Keratinocyte (primary cell): ENCODE measurements at places on chromosomes 3 and 15. TPM values are rescaled to one million over a fixed set of nuclear protein-coding genes. Genes with fewer than 3 reads are reported as not detected.
A peak's percentile ranks its signal among the peaks of the same experiment; 100 is the strongest.

DNA sequence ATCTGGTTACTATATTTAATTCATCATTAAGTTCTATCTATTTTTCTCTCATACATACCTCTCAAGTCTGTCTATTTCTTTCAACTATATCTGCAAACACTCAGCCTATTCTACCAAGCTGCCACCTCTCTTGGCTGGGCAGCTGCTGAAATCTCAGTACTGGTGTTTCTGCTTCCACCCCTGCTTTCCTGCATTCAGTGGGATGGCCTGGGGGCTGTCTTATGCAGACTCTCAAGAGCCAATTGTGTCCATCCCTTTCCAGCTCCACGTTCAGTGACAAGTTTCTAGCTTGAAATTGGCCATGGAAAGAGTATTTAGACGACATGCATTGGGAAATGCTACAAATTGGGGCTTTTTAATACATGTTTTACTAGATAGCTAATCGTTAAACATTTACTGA is 378.4 kb upstream of the DPPA4 start:
- DNase-seq: no peak

DNA sequence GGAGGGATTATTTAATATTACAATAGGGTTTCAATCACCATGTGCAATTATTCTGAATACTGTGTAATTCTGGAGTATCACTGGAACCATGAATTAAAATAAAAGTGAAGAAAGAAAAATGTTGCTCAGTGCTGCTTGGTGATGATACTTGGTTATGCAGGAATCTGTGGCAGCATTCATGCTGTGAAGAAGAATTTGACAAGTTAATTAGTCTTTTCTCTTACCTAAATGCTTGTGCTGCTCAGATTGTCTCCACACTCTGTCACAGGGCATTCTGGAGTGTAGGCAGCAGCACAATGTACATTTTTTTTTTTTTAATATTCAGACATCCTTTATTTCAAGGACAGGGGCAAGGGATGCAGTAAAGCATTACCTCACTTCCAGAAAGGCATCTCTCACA is 749.3 kb upstream of the CADM2 start:
- DNase-seq: no peak

DNA sequence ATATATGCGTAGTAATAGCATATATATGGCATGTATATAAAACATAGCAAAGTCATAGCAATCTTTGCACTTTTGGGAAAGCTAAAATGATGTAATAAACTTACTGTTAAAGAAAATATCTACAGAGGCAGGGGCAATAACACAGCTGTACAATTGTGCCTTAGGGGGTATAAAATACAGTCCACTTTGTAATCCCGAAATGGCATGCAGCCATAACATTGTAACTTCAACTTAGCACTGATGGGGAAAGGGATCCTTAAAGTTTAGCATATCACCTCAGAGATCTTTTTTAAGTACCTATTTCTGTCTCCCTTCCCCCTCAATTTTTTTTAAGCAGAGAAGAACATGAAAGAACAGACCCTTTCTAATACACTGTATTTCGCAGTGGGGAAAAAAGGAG is 40.8 kb downstream of the PLD1 start:
- no peak for DNase-seq

DNA sequence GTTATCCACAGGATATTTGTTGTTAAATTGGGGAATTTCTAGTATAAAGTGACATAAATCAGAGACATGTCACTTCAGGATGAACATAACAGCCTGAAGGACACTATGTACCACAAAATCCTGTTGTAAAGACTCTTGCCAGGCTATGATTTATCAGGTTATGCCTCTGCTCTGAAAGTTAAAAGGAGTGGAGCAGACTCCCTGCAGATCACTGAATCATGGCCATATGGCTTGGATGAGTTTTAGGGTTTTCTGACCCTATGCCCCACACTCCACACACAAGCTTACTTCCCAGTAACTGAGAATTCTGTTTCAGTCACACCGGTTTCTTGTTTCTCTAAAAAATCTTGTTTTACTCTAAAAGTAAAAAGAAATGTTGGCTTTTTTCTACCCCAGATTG is 869.4 kb downstream of the NAALADL2 start:
- DNase-seq: no peak

The ADAMTS9 gene
- polyA plus RNA-seq: 0.18 to 0.43 TPM (median 0.26 TPM) in 3 replicates

DNA sequence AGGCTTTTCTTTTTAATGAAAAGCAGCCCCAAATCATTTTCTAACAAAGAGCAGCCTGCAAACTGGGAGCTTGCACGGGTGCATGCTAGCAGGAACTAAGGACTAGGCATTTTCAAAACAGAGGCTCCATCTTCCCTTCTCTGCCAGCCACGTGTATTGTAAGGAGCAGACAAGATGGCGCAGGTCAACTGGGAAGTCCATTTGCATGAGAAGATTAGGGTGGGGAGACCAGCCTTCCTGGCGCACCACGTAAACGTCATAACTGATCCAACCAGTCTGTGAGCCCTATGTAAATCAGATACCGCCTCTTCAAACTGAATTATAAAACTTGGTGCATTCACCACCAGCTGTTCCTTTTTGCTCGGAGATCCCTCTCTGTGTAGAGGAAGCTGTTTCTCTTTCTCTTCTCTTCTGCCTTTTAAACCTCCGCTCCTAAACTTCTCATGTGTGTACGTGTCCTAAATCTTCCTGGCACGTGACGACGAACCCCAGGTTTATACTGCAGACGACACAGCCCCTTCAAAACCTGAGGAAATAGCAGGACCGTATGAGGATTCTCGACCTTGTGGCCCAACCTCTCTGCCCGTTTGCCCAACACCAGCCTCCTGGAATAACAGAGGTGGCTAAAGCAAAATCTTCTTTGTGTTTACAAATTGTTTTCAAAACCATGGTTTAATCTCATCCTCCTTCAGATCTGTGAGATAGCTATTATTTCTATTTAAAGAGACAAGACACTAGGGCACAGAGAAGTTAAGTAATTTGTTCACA is 26.4 kb upstream of the SLC30A4 start:
- DNase-seq: no peak

The GOLGA6L10 gene
- 0.36 to 1.6 TPM (median 1.3 TPM) in 3 replicates for polyA plus RNA-seq

The FAM3D gene
- not detected in 3 replicates for polyA plus RNA-seq

DNA sequence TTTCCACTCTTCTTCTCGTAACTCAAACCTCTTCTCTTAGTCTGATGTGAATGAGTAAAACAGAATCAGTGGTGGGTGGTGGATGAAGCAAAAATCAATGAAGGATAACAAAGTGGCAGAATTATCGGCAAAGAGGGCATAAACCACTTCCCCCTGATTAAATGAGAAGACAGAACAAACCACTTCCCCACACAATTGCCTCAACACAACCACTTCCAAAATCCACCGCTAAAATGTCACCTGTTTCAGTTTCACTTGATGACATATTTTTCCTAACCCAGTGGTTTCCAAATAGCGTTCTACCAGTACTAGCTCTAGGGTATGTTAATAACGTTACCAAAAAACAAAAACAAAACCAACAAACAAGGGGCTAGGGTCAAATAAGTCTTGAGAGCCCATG is 478.7 kb upstream of the WNT5A start:
- DNase-seq: no peak

The SERINC4 gene
- polyA plus RNA-seq: 0.05 to 0.14 TPM in 2 of 3 replicates, not detected in the other

DNA sequence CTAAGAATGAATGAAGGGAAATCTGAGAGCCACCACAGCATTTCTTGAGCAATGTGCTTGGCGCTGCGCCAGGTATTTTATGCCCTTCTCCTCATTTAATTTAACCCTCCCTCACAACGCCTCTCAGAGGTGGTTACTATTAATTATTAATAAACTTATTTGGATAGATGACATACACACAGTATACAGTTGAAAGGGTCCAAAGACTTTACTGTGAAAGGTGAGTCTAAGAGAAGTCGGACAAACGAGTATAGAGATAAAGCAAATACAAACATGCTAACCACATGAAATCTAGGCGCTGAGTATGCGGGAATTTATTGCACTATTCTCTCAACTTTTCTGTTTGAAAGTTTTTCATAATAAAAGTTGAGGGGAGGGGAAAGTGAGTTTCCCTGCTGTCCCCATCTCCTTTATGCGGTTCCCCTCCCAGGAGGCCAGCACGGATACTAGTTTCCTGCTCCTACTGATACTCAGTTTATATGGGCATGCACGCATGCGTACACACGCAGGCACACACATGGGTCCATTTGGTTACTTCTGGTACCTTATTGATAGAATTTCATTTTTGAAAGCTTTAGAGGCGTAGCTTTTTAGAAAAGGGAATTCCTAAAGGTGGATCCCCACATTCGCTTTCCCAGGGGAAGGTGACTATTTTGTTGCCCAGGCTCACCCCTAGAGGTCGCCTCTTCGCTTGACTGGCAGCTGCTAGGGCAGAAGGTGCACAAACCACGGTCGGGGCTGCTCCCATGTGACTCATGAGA is 28.5 kb upstream of the KCTD6 start:
- peak; percentile 60 for DNase-seq

The RAB6B gene
- polyA plus RNA-seq: 2.2 to 5.5 TPM (median 2.9 TPM) in 3 replicates

The CNBP gene
- 310 to 388 TPM (median 385 TPM) in 3 replicates for polyA plus RNA-seq

DNA sequence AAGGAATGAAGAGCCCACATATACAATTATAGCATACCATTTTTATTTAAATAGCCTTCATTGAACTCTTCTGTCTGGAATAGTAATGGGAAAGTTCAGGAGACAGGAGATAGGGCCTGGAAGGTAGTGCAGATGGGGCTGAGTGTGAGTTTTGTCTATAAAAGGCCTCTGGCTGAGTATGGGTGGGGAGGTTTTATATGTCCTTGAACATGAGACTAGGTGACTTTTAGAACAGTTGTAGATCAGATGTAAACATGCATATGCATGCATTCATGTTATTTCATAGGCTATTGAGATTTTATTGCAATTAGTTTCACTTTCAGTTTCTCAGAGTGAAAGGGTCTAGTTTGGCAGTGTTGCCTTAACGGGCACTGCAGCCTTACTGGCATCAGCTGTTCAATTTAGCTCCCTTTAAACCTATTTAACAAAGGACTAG is 27.1 kb downstream of the CGGBP1 start:
- DNase-seq: no peak

The ATP1B3 gene
- 231 to 345 TPM (median 308 TPM) in 3 replicates for polyA plus RNA-seq

The GOLGA6L7 gene
- polyA plus RNA-seq: not detected in 3 replicates

GRCh38 chr3:120561251-120562045 is 34.7 kb upstream of the NDUFB4 start:
- DNase-seq: no peak

The ATP2B2 gene
- polyA plus RNA-seq: not detected in 3 replicates

- DNase-seq: no peak
These were observed 18.3 kb downstream of the SUCNR1 start for GRCh38 chr3:151891721-151892120.

DNA sequence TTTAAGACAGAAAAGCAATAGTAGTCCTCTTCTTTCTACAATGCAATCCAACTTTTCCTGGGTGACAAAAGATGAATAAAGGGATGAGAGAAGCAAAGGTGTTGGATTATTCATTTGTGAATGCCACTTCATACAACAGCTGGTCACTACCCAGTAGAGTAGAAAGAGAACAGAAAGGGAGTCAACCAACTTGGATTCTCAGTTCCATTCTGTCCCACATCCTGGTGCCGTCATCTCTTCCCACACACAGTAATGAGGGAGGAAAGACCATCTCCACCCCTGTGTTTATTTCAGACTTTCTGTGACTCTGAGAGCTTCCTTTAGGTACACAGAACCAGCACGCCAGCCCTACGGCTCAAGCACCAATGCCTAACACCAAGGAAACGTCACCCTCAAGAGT is 71.0 kb downstream of the FOXP1 start:
- DNase-seq: no peak

DNA sequence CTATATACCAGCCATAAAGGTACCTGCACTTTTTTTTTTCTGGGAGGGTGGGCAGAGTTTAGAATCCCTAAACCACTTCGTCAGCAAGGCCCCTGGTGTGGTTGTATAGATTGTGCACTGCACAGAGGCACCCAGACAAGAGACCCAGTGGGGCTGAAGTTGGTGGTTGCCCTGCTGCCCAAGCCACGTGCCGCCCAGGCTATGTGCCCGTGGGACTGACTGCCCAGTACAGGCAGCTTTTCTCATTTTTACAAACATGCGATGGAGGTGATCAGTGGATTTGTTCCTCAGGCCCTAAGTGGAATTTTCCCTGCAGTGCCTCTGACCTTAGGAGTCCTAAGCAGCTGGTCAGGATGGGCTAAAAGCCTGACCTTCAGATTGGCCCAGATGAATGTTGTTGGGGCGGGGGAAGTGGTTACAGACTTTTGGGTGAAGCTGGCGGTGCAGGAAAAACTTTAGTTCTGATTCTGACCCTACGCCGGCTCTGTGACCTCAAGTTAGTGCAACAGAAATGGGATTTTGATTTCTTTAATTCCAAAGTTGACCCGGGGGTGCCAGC is 34.9 kb upstream of the LIMD1 start:
- DNase-seq: no peak

DNA sequence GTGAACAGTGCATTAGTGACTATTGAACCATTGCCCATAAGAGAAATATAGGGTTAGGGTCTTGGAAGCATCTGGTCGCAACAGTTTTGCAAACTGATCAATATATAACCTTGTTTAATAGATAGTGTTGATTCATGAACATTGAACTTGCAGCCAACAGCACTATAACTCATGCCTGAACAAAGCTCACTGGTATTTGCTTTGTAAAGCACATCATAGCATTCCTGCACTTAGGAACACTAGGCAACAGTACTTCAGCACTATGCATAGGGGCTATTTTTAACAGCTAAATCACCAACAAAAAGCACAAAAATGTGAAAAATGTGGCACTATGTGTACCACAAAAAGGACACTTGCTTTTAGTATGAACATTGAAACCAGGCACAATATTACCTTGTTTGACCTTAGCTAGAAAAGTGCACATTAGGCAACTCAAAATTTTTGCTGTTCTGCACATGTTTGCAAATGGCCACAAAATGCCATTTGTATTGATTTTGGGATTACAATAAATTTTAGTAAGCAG is 68.0 kb downstream of the OXNAD1 start:
- DNase-seq: no peak

- no peak for DNase-seq
These were observed 3.5 kb downstream of the SPINT1 start for GRCh38 chr15:40847223-40847961.

The HRG gene
- 0.03 TPM in 2 of 3 replicates, not detected in the other for polyA plus RNA-seq

- DNase-seq: no peak
These were observed 6.1 kb upstream of the MESP2 start for GRCh38 chr15:89770041-89770440.

- DNase-seq: no peak
These were observed 96.6 kb upstream of the AGTR1 start for GRCh38 chr3:148600902-148601765.

DNA sequence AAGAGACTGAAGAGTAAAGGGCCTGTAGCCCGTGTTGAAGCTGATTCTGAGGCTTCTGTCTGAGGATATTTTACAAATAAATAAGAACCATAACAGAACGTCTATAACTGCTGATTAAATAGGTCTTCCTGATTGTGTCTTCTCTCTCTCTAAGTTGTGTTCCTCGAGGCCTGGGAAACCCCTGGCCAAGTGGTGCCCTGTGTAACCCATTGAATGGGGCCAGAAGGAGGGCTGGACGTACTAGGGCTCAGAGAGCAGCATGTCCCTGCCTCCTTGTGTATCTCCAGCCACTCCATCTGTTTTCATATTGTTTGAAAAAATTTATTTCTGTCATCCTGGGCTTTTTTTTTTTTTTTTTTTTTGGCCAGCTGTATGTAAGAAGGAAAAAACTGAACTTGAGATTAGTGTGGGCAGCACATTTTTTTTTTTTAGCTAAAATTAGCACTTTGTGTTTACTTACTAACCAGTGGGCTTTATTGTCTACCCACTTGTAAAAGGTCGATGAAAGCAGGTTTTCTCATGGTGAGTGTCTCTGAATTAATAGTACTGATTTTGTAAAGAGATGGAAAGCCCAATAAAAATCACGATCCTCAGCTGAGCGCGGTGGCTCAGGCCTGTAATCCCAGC is 10.7 kb downstream of the DHX30 start:
- DNase-seq: no peak
